DMS153 (cell line): ENCODE measurements at places on chromosomes 13 and 19.

DNA sequence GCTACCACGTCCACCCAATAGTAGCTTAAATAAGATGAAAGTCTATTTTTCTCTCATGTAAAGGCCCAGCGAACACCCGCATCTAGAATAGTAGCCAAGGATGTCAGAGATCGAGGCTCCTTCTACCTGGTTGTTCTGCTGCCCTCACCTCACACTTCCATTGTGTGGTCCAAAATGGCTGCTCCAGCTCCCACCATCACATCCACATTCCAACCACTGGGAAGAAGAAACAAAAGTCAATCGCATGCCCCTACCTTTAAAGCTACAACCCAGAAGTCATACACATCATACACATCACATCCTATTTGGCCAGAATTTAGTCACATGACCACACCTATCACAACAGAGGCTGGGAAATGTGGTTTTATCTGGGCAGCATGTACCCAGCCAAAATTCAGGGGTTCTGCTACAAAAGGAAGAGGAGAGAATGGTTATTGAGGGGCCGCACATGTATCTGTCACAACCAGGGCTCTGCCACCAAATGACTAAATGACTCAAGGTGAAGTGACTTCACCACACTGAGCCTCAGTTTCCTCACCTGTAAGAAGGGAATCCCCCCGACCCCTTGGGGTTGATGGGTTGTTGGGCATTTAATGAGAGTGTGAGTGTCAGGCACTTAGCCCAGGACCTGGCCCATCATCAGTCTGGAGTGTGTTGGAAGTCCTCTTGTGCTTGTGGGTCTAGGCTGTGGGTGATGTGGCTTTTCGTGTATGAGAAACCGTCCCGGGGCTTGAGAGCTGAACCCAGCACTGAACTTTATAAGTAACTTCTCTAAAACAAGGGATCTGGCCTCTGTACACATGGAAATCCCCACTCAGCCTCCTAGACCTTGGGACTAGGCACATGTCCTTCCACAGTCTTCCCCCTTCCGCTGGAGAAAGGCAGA is 10.2 kb upstream of the CBLC start:
- no peak for DNase-seq

DNA sequence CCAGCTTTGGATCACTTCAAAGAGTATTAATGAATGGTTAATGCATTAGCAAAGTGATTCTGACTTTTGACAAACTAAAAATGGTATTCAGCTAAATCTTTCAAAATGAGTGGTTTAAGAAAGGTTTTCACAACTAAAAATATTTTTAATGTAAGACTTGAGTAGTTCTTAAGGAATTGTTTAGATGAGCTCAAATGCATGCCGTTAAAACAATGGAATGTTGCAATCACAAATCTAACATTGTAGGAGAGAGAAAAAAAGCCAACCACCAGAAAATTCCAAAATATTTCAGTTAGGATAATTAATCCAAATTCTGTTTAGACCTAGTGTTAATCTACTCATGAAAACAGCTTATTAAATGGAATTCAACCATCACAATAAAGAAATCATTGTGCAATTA is 1044.8 kb upstream of the SLC10A2 start:
- DNase-seq: no peak

GRCh38 chr13:46372071-46372470 is 15.0 kb downstream of the RUBCNL start:
- DNase-seq: no peak

GRCh38 chr13:38763446-38764381 is 76.8 kb downstream of the FREM2 start:
- DNase-seq: peak; percentile 39

GRCh38 chr19:8528500-8528899 is 14.5 kb upstream of the ZNF414 start:
- DNase-seq: no peak

DNA sequence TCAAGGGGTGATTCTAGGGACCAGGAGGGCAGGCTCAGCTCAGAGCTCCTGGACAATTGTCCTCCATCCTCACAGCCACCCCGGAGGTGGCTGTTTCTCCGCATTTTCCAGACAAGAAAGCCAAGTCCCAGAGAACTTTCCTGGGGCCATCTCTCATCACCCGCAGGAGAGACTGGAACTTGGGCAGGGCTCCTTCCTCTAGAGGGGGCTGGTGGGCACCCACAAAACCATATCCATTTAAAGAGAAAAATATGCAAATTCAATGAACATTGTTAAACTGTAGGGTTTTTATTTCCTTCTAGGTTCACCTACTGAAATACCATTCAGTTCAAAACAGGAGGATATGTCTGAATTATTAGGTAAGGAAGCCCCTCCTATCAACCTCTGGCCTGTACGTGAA is 16.6 kb downstream of the SPACA7 start:
- DNase-seq: no peak

DNA sequence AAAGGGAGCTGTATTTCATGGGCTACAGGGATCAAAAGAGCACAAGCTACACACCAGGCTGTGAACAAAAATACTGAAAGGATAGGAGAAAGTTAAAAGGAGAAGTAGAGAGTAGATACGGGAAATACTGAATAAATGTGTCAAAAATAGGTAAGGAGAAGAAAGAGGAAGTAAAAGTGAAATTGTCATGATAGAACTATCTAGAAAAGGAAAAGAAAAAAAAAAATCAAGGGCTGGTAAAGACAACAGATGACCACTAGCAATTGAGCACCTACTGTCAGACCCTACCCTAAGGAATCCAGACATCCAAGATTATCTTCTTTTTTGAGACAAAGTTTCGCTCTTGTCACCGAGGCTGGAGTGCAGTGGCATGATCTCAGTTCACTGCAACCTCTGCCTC is 4.8 kb downstream of the RUBCNL start:
- no peak for DNase-seq

- no peak for DNase-seq
Measured at GRCh38 chr19:41588497-41589209, 12.7 kb downstream of the CEACAM21 start.
